ENCODE measurements at places on chromosomes 11 and 22.

- DNase-seq = no peak
Observed at GRCh38 chr11:39681428-39681827, 1778.0 kb downstream of the LRRC4C start.

GRCh38 chr22:38314933-38315822 is 2.1 kb downstream of the CSNK1E start:
- DNase-seq = no peak

DNA sequence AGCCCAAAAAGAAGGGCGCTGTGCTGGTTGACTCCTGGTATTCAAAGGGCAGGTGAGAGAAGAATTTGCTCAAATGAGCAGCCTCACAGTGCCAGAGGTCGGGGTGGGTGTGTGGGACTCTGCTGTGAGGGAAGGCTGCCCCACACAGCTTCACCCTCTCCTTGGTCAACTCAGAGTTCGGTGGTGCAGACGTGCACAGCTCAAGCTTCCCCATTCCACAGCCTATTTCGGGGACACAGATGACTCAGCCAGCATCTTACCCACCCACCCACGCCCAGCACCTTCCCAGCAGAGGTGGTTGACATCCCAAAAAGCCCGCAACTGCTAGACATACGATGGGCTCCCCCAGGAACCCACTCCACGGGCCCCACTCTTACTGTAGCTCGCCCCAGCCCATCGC is 46.5 kb upstream of the CCND1 start:
- DNase-seq = no peak

DNA sequence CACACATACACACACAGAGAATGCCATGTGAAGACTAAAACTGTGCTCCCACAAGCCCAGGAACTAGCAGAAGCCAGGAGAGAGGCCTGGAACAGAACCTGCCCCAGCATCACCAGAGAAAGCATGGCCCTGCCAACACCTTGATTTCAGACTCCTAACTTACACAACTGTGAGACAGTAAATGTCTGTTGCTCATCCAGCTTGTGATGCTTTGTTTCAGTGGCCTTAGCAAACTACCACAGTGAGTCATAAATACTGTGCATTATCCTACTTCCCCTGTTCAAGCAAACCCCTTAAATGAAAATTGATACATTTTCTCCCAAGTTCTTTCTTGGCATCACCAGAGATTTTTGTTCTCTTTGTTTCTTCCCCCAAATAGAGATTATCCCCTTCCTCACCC is 1539.4 kb upstream of the TENM4 start:
- no peak for DNase-seq

GRCh38 chr11:34067383-34068065 is 16.0 kb downstream of the CAPRIN1 start:
- DNase-seq = no peak
